ENCODE measurements at places on chromosomes 13 and 19.

DNA sequence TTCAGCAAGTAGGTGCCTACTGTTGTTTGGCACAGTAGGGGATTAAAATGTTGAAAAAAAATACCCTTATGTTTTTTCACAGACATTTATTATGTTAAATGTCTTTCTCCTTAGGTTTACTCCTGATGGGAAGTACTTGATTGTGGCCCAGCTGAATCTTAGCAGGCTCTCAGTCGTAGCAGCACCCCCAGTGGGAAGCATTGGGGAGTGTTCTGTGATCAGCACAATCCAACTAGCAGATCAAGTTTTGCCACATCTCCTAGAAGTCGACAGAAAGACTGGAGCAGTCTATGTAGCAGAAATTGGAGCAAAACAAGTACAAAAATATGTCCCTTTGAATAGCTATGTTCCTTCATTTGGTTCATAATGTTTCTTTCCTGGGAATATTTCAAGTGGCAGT is 9.3 kb downstream of the NHLRC3 start:
- DNase-seq: no peak

DNA sequence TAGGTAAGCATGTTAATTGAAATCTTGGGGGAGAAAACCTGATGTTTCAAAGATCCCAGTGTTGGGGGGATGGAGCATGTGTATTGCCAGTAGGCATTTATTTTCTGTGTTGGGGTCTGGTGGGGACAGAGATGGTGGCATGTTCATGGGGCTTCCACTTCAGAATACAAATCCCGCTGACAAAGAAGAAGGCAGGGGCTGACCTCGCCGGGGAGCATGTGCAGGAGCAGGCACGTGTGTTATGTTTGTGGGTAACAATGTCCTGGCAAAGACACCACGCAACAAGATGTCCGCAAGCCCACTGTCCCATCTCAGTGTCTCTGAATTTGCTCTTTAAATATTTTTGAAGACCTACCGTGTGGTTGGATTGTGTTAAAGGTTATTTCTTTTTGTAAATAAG is 164.5 kb downstream of the TEX29 start:
- DNase-seq: no peak

DNA sequence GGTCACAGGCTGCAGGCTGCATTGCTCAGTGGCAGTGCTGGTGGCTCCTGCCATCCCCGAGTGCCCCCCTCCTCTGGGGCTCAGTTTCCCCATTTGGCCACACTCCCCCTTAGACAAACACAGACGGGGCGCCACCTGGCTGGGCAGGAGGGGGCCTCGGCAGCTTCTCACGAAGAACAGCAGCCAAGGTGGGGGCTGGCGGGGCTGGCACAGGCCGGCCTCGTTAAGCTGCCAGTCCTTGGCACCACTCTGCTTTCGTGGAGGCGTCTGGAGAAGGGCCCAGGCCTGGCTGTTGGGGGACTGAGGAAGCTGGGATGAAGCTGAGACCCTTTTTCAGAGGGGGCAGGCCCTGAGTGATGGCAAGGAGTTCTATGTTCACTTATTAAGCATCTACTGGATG is 3.7 kb upstream of the ZNRF4 start:
- no peak for DNase-seq

DNA sequence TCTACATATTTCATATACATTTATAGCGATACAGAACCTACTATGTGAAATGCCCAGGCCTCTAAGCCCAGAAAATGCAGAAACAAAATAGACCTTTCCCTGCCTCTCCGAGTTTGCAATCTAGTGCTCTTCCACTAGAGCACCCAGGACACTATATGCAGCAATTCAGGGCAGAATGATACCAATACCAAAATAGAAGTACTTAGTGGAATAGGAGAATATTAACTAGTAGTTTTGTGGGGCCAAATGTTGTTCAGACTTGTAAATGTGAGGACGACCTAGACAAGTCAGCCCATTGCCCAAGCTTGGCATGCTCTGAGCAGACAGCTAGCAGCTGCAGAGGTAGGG is 35.8 kb upstream of the FLT1 start:
- DNase-seq: no peak

- no peak for DNase-seq
Measured at GRCh38 chr19:42255766-42256745, 1.1 kb upstream of the ERF start.
